ENCODE measurements at places on chromosomes 3 and 15.

- no peak for DNase-seq
Measured at GRCh38 chr3:146111337-146111736, 49.6 kb downstream of the PLOD2 start.

GRCh38 chr3:189512821-189513220 is 118.4 kb upstream of the TP63 start:
- no peak for DNase-seq

DNA sequence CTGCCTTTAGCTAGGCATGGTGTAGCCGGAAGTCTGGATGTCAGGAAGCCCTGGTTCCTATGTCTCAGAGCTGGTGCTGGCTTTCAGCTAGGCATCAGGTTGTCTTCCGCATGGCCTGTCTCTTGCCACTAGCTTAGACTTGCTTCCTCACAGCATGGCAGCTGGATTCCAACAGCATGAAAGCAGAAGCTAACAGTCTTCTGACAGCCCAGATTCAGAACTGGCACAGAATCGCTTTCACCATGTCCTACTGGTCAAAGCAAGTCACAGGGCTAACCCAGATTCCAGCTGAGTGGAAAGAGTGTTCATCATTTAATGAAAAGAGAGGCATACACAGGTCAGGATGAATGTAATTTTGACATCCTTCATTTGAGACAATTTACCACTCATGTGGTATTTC is 1050.5 kb downstream of the ROBO2 start:
- DNase-seq, result no peak

DNA sequence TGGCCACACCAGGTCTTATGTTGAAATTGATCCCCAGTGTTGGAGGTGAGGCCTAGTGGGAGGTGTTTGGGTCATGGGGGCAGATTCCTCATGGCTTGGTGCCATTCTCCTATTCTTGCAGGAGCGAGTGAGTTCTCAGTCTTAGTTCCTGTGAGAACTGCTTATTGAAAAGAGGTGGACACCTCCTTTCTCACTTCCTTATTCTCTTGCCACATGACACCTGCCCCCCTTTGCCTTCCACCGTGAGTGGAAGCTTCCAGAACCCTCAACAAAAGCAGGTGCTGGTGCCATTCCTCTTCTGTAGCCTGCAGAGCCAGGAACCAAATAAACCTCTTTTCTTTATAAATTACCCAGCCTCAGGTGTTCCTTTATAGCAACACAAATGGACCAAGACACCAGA is 318.1 kb upstream of the MCTP2 start:
- DNase-seq, result no peak

DNA sequence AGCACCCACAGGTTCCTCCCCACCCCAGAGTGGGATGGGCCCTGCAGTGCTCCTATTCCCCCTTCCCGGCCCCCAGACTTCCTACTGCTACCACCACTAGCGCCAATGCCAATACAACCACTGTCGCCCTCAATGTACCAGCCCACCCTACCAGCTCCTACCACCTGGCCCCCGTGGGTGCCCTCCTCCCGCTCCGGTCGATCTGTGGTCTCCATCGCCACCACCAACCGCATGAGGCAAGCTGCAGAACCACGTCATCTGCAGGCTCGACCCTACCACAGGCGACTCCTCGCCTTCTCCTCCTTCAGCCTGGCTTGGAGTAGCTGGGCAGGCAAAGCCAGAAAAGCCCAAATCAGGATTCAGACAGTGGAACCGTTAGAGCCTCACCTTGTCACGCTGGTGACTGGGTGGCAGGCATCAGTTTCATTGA is 179.3 kb downstream of the POTEB3 start:
- DNase-seq, result no peak

DNA sequence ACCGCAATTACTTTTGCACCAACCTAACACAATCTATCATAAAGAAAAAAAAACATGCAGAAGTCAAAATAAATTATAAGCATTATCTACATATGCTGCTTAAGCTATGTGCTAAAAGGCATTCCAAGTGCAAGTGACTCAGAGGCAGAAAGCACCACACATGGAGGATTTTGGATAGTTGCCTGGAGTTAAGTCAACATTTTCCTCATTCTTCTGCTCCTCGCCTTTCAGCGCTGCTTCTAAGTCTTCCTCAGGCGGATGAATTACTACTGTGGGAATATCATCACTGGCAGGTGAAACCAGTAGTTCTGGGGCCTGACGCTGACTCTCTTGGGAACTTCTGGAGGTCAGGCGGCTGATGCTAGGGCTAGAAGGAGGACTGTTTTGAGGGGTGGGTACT is 53.1 kb downstream of the SLC4A7 start:
- DNase-seq, result no peak

DNA sequence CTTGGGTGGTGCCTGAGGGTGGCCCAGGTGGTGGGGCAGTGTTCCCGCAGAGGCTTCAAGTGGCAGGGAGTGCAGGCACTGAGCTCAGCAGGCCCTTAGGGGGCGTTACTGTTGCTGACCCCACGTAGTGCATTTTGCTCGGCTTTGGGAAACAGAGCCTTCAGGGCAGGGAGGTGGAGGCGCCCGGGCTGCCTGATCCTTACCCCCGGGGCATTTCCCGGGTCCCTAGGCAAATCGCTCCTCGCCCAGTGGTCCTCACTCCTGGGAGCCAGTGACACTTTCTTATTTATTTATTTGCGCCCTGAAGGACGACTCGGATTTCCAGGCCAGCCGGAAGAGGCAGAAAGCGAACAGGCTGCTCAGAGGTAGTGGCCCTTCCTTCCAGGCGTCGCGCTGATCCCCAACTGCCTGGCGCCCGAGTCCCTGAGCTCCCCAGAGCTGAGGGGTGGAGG is 10.1 kb upstream of the FOXB1 start:
- DNase-seq, result no peak

- no peak for DNase-seq
Measured at GRCh38 chr15:91223863-91224262, 123.8 kb downstream of the SV2B start.

GRCh38 chr3:1752205-1752604 is 346.5 kb upstream of the CNTN4 start:
- DNase-seq, result no peak
